ENCODE measurements at places on chromosomes 6 and 20.

DNA sequence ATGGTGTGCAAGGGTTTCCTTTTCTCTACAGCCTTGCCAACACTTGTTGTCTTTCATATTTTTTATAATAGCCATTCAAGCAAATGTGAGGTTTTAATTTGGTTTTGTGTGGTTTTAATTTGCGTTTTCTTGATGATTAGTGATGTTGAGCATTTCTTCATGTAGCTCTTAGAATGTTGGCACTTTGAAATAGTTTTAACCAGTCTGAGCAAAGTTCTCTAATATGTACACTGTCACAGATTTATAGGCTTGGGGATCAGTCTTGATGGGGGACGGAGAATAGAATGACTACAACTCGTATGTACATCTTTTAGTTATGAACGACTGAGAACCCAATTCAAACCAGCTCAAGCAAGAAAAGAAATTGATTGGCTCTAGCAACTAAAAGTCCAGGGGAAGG, 1003.1 kb downstream of the KIF16B start:
- DNase-seq: no peak

- no peak for DNase-seq
These were observed 270.6 kb downstream of the FARS2 start for GRCh38 chr6:5531853-5532375.

- no peak for DNase-seq
These were observed 6.1 kb upstream of the HSPA1B start for GRCh38 chr6:31821301-31822035.

GRCh38 chr6:167787896-167788562, 38.7 kb upstream of the AFDN start:
- no peak for DNase-seq

- DNase-seq: no peak
These were observed 20.4 kb downstream of the MAFB start for GRCh38 chr20:40668449-40669228.

DNA sequence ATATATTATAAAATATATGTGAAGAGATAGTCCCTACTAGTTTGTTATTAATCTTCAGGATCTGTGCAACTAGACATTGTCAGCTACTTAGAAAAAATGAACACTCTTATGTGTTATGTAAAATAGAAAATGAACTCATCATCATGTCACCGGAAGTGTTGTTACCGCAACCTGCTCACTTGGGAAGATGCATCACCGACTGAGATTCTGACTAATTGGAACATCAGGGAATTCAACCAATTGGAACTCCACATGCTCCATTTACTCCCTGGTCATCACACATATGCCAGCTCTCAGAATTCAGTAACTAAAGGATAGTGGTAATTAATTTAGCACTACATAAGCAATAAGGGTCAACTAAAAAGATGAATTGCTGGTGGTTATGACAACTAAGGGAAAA, 16.7 kb upstream of the B3GAT2 start:
- DNase-seq: no peak

DNA sequence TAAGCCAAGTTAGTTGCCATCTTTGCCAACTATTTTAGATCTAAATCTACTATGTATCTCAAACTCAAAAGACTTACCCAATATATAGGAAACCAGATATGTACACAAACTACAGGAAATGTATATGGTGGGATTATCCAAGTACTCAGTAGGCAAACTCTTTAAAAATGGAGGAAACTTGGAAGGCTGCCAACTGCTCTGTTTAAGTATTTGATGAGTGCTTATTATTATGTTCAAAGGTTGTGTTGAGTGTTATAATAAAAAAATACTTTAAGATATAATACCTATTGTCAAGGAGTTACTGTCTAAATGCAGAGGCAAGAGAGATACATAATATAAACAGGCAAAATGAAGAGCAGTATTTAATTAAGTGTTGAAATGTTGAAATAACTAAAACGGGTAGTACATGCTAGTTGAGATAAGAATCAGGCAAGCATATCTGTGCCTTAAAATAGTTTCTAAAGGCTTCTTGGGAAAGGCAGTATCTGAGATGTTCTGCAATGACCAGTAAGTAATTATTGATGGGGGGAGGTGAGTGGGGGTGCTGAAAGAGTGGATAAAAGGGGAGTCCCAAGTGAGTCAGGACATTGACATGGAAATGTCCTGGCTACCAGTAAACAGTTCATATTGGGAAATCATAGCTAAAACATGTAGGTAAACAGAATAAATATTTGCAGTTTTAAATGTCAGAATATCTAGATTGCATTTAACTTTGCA, 6.5 kb upstream of the DST start:
- peak; percentile 20 for DNase-seq

GRCh38 chr6:108002365-108003221, 44.6 kb upstream of the SEC63 start:
- peak; percentile 56 for DNase-seq

- peak; percentile 14 for DNase-seq
These were observed at the start of gene PKIB for GRCh38 chr6:122609881-122610689. TSS of gene PKIB (plus strand) at chr6:122610405. CDS start at chr6:122717795, 107,390 bp downstream.

DNA sequence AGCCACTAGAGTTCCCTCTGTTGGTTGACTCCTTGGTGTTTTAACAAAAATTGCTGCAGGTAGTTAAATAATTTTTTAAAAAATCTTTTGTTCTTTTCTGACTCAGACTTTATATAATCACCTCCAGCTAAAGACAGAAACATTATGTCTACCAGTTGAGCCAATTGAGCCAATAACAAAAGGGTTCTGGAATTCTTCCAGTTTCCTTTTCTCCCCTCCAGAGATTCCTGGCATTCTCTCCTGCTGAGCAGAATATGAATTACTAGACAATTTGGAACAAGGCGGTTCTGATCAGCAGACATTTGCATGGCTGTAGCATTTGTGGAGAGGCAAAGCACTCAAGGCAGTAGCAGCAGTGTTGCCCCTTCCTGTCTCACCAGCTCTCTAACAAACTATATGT, 144.0 kb upstream of the SLC35B3 start:
- DNase-seq: no peak
